ENCODE measurements at places on chromosomes 2 and 18. TPM values are rescaled to one million over a fixed set of nuclear protein-coding genes. Genes with fewer than 3 reads are reported as not detected.

- peak; percentile 84 for DNase-seq
These were observed 56.2 kb downstream of the EMILIN2 start for GRCh38 chr18:2903006-2903405.

DNA sequence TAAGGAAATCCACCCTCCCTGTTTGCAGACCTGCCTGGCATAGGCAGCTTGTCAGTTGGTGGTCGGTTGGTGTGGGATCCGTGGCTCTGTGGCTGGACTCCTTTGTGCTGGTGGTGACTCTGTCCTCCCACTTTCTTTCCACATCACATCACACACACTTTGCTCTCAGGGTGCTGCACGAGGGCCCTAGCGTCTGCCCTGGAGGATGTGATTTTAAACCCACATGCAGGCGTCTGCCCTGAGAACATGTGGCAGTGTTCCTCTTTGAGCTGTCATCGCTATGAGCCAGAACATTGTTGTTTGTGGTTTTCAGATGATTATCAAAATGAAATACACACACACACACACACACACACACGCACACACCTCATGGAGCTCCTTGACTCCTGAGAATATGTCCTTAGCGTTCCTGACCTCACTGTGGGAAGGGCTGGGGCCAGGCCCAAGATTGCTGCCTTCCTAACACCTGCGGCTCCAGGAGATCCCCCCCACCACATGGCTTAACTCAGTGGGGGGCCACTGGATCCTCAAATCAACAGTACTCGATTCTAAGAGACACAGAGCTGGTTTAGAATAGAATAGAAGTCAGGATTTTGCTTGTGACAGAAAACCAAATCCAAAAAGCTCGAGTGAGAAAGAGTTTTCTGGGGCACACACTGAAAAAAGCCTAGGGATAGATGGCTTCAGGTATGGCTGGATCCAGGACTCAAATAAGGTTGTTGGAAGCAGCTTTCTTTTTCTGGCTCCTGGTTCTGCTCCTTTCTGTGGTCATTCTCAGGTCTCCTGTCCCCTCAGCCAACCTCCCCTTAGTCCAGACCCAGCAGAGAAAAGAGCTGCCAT, 54.8 kb downstream of the RTP5 start:
- DNase-seq = no peak

- peak; percentile 5 for DNase-seq
These were observed 12.8 kb upstream of the HMSD start for GRCh38 chr18:63936156-63936931.

DNA sequence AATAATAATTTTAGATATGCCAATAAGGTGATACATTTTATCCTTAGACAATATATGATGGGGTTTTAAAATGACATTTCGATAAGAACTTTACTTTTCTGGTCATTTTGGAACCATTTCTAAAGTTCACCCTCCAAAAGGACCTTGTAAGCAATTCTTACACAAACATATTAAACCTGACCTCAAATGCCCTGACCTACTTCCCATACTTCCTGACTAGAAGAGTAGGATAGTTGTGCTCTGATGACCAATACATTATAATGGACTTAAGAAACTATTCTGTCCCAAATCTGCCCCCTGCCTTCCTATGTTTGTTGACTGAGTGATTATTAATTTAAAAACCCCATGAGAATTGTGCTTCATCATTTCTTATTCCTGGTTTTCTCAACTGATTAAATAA, 24.6 kb downstream of the GCA start:
- no peak for DNase-seq

GRCh38 chr2:10982931-10983701, 71.4 kb downstream of the KCNF1 start:
- DNase-seq = no peak

GRCh38 chr2:226130192-226130591, 669.4 kb downstream of the IRS1 start:
- no peak for DNase-seq

- no peak for DNase-seq
These were observed 84.2 kb downstream of the PLB1 start for GRCh38 chr2:28580078-28580477.

- no peak for DNase-seq
These were observed 27.3 kb upstream of the KCNG2 start for GRCh38 chr18:79770501-79770815.

GRCh38 chr2:198309673-198310280, 505.4 kb downstream of the PLCL1 start:
- peak; percentile 22 for DNase-seq

Gene CRACDL
- polyA plus RNA-seq = 1.1 TPM

Gene HOXD3
- 3.3 TPM for polyA plus RNA-seq

Gene MGAT4A
- 3.8 TPM for polyA plus RNA-seq

Gene SPHKAP
- 29.8 TPM for polyA plus RNA-seq

Gene RAX
- polyA plus RNA-seq = not detected

Measured in forelimb muscle (tissue), 1 donor.